ENCODE measurements at places on chromosomes 5 and 9. TPM values are rescaled to one million over a fixed set of nuclear protein-coding genes. Genes with fewer than 3 reads are reported as not detected.

MLANA gene
- total RNA-seq: not detected

TMC1 gene
- not detected for total RNA-seq

RGS7BP gene
- not detected for total RNA-seq

OLFML2A gene
- total RNA-seq: not detected

APBB3 gene
- 32.8 TPM for total RNA-seq

ZDHHC12 gene
- 91.5 TPM for total RNA-seq

ANKRD20A1 gene
- not detected for total RNA-seq

GABRA6 gene
- total RNA-seq: not detected

PCDHGB1 gene
- total RNA-seq: not detected

ENTREP1 gene
- total RNA-seq: not detected

UNC5A gene
- total RNA-seq: not detected

GAS1 gene
- total RNA-seq: 0.62 TPM

COL15A1 gene
- total RNA-seq: 0.07 TPM

RNF183 gene
- total RNA-seq: not detected

CNOT8 gene
- total RNA-seq: 84.7 TPM

C9orf72 gene
- total RNA-seq: 12.9 TPM

TXNDC8 gene
- total RNA-seq: not detected

IL17B gene
- not detected for total RNA-seq

HSPB3 gene
- total RNA-seq: not detected

SLC6A19 gene
- not detected for total RNA-seq

PCDHGB5 gene
- not detected for total RNA-seq

MGAT4B gene
- 86.2 TPM for total RNA-seq

PCDHGA1 gene
- total RNA-seq: 0.04 TPM

MARVELD2 gene
- 0.07 TPM for total RNA-seq

SLC4A9 gene
- 0.44 TPM for total RNA-seq

RIMOC1 gene
- 24.3 TPM for total RNA-seq

ACOT12 gene
- total RNA-seq: not detected

TMEFF1 gene
- not detected for total RNA-seq

All from activated CD4-positive, alpha-beta T cell treated with anti-CD3 and anti-CD28 coated beads, Interleukin-2, amount 10 ng/mL, durations not matched to agents 7 days and 5 days (primary cell).